ENCODE measurements at places on chromosomes 16 and 17. TPM values are rescaled to one million over a fixed set of nuclear protein-coding genes. Genes with fewer than 3 reads are reported as not detected.

DNA sequence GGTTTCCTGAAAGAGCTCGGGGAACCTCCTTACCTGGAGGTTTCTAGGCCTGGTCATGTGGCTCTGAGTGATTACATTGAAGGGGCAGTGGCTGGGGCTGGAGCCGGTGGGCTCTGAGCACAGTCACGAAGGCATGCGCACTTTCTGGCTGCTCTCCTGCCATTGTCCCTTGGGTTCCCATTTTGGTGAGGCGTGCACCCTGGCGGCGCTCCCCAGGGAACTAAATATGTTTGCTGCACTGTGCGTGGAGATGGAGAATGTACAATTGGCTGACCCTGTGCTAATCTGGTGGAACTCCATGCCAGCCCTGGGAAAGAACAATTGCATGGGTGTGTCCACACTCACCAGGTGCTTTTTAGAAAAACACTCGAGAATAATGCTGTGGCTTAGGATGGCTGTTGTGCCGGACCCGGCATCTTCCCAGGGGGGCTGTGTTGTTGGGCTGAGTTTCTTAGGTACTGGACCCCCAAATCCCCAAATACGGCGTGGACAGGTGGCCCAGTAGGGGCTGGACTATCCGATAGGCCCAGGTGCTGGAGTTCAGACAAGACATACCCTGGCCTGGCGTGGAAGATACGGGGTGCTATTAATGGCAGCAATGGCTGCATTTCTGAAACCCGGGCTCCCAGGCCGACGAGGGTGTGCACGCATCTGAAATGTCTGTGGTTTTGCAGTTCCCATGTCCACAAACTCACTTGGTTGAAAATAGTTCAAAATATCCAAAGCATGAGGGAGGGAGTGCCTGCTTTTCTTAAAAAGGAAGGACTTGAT is 230.5 kb downstream of the SEC14L1 start:
- no peaks in the 10 kb centered on the region for H3K36me3 ChIP-seq
- H3K4me1 ChIP-seq: peaks cover 6% of the 10 kb centered on the region
- peak overlapping the region; percentile 98 for H3K27ac ChIP-seq
- DNase-seq: no peak

DNA sequence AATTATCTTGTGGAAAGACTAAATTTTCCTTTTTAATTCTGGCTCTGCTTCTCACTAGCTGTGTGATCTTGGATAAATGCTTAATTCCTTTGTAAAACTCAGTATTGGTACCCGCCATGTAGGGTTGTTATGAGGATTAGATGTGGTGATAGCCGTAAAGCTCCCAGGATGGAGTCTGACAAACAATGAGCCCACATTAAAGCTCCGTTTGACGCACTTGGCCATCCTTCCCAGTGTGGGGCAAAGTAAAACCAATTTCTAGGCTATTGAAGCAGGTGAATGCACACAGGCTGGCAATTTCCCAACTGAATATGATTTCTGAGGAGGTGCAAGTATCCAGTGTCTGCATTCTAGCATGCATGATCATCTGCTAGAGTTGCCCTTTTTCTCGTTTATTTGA is 123.6 kb downstream of the MRTFB start:
- H3K36me3 ChIP-seq: no peaks in the 10 kb centered on the region
- H3K27ac ChIP-seq: no peak overlapping the region
- no peaks in the 10 kb centered on the region for H3K4me1 ChIP-seq
- no peak overlapping the region for H3K4me3 ChIP-seq
- no peaks in the 10 kb centered on the region for H3K27me3 ChIP-seq

DNA sequence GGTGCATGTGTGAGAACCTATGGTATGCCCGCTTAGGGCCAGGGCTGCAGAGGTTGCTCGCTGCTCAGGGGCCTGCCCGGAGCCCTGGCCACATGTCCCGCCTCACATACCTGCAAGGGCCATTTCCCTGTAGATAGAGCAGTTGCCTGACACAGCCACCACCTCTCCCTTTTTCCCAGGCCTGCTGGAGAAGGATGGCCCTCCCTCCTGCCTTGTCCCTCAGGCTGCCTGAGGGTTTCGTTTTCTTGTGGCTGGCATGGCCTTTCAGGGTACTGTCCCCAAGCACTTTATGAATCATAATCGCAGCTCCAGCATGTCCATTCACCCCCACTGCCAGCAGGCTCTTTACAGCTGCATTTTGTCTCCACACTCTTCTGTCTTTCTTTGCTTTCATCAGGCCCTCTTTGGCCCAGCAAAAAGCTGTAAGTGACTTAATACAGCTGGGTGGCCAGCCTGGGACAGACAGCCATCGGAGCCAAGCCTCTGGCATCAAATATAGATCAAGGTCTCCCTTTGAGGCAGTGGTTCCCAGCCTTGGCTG is 65.7 kb downstream of the MPRIP start:
- H3K4me3 ChIP-seq: no peak overlapping the region
- DNase-seq: no peak
- H3K36me3 ChIP-seq: no peaks in the 10 kb centered on the region
- H3K27me3 ChIP-seq: no peaks in the 10 kb centered on the region
- peak overlapping the region; percentile 42 for H3K27ac ChIP-seq

DNA sequence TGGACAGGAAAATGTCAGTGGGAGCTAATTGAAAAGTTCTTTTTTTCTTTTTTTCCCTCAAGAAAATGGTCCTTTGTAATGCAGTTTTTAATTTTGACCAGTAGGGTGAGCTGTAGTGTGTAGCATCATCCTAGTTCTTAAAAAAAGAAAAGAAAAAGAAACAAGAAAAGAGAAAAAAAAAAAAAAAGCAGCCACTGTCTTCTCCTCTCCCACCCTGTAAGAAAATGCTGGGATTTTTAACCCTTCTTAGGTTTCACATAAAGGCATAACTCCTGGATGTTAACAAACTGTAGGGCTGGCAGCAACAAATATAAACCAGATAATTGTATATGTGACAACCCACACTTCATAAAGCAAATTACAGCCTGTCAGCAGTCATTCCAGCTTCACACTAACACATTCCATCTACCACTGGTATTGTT is 78.1 kb downstream of the SKAP1 start:
- no peak for DNase-seq
- H3K4me1 ChIP-seq: no peaks in the 10 kb centered on the region
- no peak overlapping the region for H3K27ac ChIP-seq

DNA sequence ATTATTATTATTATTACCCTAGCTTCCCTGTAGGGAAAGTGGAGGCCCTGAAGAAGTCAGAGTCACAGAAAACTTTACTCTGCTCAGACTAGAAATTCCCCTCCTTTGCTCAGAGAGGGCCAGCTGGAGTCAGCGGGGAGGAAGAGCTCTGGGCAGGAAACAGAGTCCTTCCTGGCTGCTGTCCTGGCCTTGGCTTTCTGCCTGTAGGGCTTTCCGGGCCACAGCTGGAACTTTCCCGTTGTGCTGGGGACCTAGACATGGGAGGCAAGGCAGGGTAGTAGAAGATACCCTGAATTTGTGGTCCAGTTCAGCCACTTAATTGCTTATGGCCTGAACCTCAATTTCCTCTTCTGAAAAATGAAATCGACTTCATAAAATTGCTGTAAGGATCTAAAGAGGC is 14.0 kb upstream of the CCL2 start:
- no peak overlapping the region for H3K27ac ChIP-seq
- H3K4me1 ChIP-seq: peaks cover 4% of the 10 kb centered on the region
- no peaks in the 10 kb centered on the region for H3K36me3 ChIP-seq
- no peak for DNase-seq
- H3K4me3 ChIP-seq: no peak overlapping the region
- H3K27me3 ChIP-seq: no peaks in the 10 kb centered on the region

- no peaks in the 10 kb centered on the region for H3K36me3 ChIP-seq
- H3K4me1 ChIP-seq: no peaks in the 10 kb centered on the region
- H3K27me3 ChIP-seq: no peaks in the 10 kb centered on the region
- H3K4me3 ChIP-seq: no peak overlapping the region
- no peak for DNase-seq
These were observed 237.7 kb upstream of the ZFHX3 start for GRCh38 chr16:73285436-73286201.

DNA sequence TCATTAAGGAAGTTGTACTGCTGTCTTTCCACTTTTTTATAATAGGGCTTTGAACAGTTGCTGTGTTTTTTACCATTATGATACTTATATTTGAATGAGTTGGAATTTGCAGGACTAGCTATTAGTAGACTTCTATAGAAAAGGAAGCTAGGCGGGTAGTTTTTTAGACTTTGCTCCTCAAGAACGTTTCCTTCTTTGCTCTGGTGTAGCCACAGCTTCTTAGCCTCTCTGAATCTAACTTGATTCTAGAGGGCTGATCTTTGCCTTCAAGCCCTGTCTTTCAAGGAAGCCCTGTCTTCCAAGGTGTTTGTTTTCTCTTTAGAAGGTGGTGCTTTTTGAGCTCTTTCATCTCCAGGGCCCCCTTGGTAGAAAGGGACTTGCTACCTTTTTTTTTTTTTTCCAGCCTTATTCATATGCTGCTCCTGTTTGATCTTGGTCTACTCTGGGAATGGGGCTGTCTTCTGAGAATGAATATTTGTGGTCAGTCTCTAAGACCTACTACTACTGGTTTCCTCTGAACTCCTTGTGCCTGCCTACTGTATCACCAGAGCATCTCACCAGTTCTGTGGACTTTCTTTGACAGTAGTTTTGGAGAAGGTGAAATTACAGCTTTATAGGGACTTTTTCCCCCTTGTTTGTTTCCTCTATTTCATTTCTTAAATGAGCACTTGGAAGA is 52.3 kb upstream of the RASL10B start:
- no peaks in the 10 kb centered on the region for H3K27me3 ChIP-seq
- no peak overlapping the region for H3K4me3 ChIP-seq
- H3K36me3 ChIP-seq: no peaks in the 10 kb centered on the region
- no peak for DNase-seq
- H3K4me1 ChIP-seq: no peaks in the 10 kb centered on the region
- no peak overlapping the region for H3K27ac ChIP-seq

GRCh38 chr16:89201439-89202377 is 1.4 kb upstream of the SLC22A31 start:
- peaks cover 16% of the 10 kb centered on the region for H3K4me1 ChIP-seq
- peaks cover 13% of the 10 kb centered on the region for H3K27me3 ChIP-seq
- peak; percentile 34 for DNase-seq

DNA sequence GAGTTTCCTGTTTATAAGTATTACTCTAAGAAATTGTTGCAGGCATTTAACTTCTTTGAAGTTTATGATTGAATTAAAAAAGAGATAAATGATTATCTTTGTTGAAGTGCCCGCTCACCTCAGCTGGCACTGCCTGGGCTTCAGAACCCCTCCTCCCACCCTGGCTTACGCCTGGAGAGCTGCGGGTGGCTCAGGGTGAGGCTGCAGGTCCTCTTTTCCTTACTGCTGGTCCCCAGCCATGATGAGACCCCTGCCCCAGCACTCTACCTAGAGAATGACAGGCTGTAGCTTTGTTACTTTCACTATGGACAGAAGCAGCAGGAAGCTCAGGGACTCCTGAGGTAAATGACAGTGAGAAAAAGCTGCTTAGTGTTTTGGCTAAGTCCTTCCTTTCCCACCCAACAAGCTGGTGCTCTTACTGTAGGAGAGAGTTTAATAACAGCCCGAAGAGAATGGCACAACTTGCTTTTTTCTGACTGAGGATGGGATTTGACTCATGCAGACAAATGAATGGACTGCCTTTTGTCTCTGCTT is 62.1 kb downstream of the EPN2 start:
- no peak for DNase-seq
- no peaks in the 10 kb centered on the region for H3K27me3 ChIP-seq
- peak overlapping the region; percentile 53 for H3K27ac ChIP-seq
- H3K4me1 ChIP-seq: peaks cover 10% of the 10 kb centered on the region
- no peaks in the 10 kb centered on the region for H3K36me3 ChIP-seq
- H3K4me3 ChIP-seq: no peak overlapping the region

DNA sequence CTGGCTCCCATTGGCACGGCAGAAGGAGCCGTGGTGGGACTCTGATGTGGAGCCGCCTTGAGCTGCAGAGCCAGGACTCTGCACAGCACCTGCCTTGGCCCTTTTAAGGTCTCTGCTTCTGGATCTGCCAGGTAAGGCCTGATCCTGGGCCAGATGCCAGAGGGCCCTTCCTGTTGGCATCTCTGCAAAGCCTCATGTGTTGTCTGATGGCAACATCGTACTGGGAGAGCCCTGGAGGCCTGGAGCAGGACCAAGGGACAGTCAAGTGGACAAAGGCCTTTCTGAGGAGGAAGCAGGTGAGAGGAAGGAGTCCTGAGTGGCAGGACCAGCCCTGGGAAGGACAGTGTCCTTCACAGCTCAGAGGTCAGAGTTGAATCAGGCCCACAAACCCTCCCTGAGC is 26.1 kb downstream of the SOCS1 start:
- no peaks in the 10 kb centered on the region for H3K4me1 ChIP-seq
- H3K4me3 ChIP-seq: no peak overlapping the region
- DNase-seq: no peak
- no peak overlapping the region for H3K27ac ChIP-seq
- no peaks in the 10 kb centered on the region for H3K27me3 ChIP-seq
- no peaks in the 10 kb centered on the region for H3K36me3 ChIP-seq

DNA sequence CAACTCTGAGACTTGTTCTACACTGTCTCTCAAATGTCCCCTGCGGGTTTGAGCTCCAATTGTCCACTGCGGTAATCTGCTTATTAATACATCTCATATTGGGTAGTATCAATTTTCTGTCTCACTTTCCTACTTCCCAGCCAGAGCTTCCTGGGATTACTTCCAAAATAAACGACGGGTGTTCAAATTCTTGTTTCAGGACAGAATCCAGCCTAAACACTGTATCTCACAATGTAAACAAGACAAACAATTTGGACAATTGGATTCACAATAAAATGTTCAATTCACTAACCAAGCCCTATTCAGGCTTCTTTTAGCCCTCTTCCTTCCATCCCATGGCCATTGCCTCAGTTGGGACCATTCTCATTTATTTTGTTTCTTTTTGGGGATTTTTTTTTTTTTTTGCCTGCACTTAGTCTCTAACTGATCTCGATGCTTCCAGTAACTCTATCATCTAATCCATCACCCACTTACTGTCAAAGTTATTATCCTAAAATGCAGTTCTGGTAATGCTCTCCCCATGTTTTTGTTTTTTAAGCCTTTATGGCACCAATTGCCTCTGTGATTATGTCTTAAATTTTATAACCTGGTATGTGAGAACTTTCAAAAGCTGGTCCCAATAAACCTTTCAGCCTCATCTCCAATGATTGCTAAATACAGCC is 2.0 kb upstream of the VAT1L start:
- H3K36me3 ChIP-seq: no peaks in the 10 kb centered on the region
- no peaks in the 10 kb centered on the region for H3K4me1 ChIP-seq
- H3K27ac ChIP-seq: no peak overlapping the region
- no peaks in the 10 kb centered on the region for H3K27me3 ChIP-seq
- H3K4me3 ChIP-seq: no peak overlapping the region
- no peak for DNase-seq

GRCh38 chr17:83072600-83073358 is 6.6 kb upstream of the METRNL start:
- no peaks in the 10 kb centered on the region for H3K27me3 ChIP-seq
- no peak overlapping the region for H3K27ac ChIP-seq
- DNase-seq: no peak
- no peaks in the 10 kb centered on the region for H3K4me1 ChIP-seq

- no peak for DNase-seq
- H3K4me1 ChIP-seq: no peaks in the 10 kb centered on the region
- no peaks in the 10 kb centered on the region for H3K27me3 ChIP-seq
- H3K27ac ChIP-seq: no peak overlapping the region
These were observed 83.7 kb downstream of the CPPED1 start for GRCh38 chr16:12719972-12720371.

GRCh38 chr16:11149011-11149616 is 106.9 kb downstream of the SOCS1 start:
- DNase-seq: no peak
- H3K36me3 ChIP-seq: no peaks in the 10 kb centered on the region

- H3K27ac ChIP-seq: no peak overlapping the region
- no peaks in the 10 kb centered on the region for H3K27me3 ChIP-seq
These were observed 9.6 kb downstream of the CDK5RAP3 start for GRCh38 chr17:47980541-47980940.

CCL3 gene
- not detected for total RNA-seq

CHST6 gene
- total RNA-seq: not detected

DBNDD1 gene
- total RNA-seq: not detected

KIF2B gene
- total RNA-seq: not detected

ARRB2 gene
- total RNA-seq: 44.9 TPM

CACNG4 gene
- total RNA-seq: 3.9 TPM

NFAT5 gene
- total RNA-seq: 69.4 TPM
